ENCODE measurements at places on chromosomes 2 and 18.

DNA sequence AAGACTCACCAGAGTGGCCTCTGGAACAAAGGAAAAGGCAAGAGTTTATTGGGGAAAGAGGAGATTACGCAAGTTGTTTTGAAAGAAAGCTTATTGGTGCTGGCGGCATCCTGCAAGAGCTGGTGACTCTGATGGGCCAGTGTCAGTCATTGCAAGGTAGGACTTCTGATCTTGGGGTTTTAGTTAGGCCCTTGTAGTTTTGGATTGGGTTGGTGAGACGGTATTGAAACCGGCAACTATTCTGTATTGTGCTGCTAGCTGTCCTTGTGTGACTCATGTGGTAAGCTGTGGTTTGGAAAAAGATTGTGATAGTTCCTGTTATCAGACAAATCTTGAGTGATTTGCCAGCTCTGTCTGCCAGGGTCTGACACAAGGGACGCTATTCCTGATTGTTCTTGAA lies 159.1 kb upstream of the PIEZO2 start:
- DNase-seq, result no peak

GRCh38 chr2:120405759-120406099 lies 59.8 kb downstream of the INHBB start:
- no peak for DNase-seq

GRCh38 chr2:70768590-70769085 lies 638 bp upstream of the ADD2 start:
- DNase-seq, result no peak

GRCh38 chr2:20629581-20630171 lies 21.2 kb downstream of the HS1BP3 start:
- DNase-seq, result no peak

DNA sequence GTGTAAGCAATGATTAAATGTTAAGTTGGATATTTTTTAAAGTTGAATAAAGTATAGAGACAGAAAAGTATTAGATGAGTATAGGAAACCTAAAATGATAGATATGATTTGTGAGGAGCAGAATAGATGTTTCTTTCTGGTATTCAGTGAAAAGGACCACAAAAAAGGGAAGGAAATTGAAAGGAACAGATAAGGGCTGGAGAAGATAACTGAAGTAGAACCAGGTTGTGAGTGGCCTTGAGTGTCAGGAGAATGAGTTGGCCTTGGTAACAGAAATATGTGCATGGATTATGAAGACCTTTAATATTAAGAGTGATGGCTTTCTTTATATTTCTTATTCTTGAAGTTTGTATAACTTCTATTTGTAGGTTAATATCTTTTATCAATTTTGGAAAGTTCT lies 543.5 kb downstream of the METTL4 start:
- no peak for DNase-seq

DNA sequence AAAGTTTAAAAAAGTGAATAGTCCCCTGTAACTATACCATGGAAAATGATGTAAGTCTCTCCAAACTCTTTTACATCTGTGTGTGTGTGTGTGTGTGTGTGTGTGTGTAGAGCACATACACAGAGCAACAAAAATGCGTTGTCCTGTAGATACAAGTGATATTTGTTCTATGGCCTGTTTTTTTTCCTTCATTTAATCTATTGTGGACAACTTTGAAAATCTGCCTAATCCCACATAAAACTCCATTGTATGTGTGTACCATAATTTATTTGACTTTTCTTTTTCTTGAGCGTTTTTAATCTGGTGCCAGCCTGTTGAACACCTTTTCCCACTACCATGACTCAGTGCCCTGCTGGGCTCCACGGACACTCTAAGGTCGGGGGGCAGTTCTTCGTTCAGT lies 52.3 kb upstream of the ELOA2 start:
- DNase-seq, result no peak

DNA sequence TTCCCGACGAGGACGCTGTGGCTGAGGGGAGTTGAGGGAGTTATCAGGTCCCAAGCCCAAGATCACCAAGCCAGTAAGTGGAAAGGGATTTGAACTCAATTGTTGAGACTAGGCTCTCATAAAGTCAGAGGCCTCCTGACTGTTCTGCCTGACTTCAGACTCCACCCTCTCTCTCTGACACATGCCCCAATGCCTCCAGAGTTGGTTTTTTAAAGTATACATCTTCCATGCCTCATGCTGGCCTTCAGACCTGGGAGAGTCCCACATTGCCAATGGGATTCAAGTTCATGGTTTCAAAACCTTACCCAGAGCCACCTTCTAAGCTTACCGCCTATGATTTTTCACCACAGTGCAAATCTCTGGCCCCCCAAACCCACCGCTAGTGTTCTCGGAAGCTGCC lies 100.8 kb downstream of the RTN4 start:
- no peak for DNase-seq

DNA sequence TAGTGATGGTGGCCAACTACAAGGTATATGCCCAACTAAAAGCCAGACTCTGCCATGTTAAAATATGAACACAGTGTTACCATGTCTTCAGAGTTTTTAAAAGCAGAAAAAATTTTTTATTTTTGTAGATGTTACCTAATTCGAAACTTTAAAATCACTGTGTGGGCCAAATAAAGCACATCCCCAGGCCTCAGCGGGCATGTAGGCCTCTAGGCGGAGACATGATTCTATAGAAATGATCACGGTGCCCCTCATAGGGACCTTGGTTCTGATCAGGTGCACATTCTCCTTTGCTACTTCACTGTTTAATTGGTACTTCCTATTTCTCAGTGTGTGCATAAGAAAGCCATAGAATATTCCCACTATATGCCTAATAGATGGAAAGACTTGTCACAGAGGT lies 349.2 kb downstream of the XIRP2 start:
- DNase-seq, result no peak

DNA sequence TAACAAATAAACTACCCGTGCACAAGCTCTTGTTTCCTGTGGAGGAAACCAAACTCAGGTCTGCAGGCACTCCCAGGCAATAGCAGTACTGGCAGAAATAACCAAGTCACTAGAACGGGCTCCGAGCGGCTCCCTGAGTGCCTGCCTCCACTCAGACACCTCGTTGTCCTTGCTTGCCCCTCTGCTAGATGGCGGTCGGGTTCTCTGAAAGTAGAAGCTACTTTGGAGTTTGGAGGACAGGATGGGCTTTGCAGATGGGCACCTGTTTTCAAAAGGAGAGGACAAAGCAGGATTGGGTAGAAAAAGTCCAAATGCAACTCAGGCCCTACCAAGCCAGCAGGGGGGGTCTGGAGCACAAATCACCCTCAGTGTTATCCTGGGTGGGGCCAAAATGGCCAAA lies 136.4 kb downstream of the LRRC30 start:
- DNase-seq, result no peak

DNA sequence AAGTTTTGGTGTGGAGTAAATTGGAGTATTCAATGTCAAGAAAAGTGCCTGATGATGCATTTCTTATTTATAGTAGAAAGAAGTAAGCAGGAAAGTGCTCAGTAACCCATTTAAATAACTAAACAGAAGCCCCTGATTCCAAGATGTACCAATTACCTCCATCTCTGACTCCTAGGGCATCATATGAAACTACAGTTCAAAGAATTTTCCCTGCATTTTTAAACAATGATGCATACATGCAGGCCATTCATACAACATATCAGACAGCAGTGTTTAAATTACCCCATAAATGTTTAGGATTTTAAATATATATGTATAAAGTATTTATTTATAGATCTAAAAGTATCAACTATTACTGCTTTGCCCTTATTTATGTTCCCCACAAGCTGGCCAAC lies 36.2 kb downstream of the FTCDNL1 start:
- DNase-seq, result no peak

DNA sequence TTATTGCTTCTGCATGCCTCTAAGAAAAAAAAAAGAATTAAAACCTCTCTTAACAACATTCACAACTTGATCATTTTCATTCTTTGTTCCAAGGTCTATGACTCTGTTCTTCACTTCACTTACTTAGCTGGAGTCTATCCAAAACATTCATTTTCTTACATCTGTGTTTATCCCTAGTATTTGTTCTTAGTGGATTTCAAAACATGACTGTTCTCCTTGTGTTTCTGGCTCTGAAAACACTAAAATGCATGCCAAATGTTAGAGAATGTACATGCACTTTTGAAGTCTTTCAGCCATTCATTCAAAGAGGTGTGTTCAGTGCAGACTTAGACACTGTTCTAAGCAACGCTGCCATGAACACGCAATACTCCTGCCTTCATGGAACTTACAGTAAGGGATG lies 138.8 kb downstream of the CNTNAP5 start:
- DNase-seq, result no peak

- no peak for DNase-seq
These were observed 1229.0 kb upstream of the ZEB2 start for GRCh38 chr2:145748927-145749326.

DNA sequence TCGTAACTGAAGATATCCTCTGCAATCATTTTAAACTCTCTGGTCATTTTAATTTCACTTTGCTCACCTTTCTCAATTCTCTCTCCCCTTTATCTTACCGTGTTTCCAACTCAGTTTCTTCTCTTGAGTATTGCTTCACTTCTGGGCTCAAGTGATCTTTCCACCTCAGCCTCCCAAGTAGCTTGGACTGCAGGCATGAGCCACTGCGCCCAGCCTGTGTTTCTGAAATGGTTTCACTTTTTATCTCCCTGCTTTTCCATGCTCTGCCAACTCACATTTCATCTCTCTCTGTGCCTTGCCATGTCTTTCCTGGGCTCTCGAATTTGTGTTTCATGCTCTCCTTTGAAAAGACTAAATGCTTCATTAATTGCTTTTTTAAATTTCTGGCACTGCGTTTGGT lies 30.5 kb upstream of the TMEM131 start:
- no peak for DNase-seq

DNA sequence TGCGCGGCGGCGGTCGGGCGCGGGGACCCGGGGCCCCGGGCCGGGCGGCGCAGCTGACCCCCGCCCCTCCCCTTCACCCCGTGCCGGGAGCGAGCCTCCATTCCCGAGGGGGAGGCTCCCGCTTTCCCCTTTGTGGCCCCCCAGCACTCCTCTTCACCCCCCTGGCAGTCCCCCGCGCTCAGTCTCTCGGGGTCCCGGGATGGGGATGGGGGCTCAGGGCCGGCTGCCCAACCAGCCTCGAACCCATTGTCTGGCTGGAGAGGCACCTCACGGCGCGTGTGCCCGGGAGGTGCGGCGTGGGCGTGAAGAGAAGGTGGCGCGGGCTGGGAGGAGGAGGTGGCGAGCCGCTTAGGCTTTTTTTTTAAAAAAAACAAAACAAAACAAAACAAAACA lies 748 bp downstream of the FMNL2 start:
- no peak for DNase-seq

DNA sequence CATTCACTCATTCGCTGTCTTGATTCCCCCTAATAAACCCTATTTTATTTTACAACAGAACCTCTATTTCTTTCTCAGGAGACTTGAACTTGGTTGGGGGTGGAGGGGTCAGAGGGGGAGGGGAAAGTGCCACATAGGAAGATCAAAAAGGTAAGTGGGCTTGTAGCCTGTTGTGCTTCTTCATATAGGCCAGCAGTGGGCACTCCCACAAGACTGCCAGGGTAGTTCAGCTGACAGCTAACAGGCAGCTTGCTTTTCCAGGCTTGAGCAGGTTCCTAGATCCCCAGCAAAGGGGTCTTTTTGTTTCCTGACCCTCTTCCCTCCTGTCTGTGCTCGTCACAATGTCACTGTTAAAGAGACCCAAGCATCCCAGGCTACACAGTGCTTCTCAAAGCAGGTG lies 829 bp upstream of the KIAA2012 start:
- DNase-seq, result no peak

- no peak for DNase-seq
These were observed 54.2 kb downstream of the DDX1 start for GRCh38 chr2:15645720-15646385.

DNA sequence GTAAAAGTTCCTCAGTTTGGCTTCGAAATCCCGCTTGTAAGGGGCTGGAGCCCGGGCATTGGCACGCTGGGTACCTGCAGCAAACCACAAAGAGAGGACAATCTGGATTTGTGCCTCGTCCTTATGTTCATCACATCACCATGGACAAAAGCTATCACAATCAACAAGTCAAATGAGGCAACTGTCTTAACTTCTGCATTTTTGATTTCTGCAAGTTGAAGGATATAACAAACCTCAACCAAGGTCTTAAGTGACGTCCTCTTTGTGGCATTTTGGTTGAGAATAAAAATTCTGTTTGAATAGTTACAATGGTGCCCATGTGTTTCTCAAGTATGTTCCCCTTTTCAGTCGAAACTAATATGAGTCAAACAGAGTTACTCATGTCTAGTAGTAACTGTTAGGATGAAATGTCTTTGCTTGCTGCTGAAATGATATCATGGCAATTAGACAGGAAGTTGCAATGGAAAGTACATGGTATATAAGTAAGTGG lies 70.8 kb upstream of the STK17B start:
- peak; percentile 98 for DNase-seq

DNA sequence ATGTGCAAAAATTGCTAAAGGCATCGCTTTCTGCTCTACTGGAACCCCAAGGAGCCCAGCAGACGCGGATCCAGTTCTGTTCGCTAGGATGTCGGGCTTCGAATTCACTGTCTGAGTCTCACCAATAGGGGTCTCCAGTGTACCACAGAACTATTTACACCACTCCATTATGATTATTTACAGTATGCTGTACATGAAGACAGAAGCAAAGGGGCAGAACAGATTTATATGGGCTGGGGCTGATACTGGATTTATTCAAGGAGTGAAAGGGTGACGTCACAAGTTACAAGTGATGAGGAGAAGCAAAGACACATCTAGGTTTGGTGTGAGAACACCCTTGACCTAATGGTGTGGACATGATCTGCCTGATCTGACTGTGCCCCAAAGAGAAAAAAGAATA lies 185.3 kb upstream of the ATP5MC3 start:
- peak; percentile 67 for DNase-seq

DNA sequence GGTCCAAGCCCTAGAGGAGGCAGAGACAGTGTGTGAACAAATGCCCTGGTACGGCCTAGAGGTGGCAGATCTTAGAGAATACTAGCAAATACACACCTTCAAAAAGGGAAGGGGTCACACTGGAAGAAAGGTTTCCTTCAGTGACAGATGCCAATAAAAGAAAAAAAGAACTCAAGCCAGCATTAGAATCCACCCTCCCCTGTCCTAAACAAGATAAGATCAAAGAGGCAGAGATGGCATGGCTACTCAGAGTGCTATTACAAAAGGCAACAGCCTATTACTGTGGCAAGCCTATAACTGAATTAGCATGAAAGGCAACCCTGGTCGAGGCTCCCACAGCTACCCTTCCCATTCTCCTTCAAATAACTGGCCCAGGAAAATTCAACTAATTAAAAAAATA lies 69.6 kb downstream of the SMC6 start:
- no peak for DNase-seq

DNA sequence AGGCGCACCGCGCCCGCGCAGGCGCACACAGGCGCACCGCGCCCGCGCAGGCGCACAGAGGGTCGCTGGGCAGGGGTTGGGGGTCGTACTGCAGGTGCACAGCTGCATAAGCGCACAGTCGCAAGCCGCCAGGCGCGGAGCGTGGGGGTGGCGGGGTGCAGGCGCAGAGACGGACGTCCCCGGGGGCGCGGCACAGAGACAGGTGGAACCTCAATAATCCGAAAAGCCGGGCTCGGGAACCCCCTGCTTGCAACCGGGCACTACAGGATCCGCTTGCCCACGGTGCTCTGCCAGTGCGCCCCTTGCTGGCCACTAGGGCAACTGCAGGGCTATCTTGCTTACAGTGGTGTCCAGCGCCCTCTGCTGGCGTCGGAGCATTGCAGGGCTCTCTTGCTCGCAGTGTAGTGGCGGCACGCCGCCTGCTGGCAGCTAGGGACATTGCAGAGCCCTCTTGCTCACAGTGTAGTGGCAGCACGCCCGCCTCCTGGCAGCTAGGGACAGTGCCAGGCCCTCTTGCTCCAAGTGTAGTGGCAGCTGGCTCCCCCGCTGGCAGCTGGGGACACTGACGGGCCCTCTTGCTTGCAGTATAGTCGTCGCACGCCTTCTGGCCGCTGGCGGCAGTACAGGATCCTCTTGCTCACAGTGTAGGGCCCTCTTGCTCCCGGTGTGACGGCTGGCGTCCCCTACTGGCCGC lies 34.9 kb downstream of the FAM110C start:
- DNase-seq, result peak; percentile 22
